RCC 7860 (cell line): ENCODE measurements at places on chromosomes 4 and X.

DNA sequence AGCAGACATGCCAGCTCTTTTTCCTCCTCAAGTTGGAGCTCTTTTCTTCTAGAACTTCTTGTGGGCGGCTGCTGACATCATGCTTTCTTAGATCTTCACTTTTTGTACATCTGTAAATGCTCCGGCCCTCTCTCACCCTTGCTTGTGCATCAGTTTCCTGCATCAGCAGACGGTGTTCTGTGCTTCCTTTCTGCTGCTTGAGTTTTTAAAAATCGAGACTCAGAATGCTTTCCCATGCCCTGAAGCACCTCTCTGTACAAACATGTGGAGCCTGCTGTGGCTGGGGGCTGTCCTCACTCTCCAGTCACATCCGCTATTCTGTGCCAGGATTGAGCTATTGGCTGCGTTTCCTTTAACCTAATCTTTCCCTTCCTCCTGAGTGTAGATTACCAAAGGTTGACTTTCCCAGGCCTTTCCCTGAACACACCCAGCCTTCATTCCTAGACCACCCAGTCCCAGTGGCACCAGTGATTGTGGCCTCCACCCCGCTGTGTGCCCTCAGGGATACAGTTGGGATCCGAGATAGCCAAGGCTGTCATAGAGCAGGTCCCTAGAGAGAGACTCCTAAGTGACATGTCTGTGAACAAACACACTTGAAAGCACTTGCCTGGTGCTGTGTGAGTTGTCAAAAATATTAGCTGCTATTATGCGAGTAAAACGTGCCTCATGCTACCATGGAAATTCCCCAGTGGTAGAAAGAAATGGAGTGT, 41.9 kb downstream of the TNIP2 start:
- no peak for DNase-seq

GRCh38 chr4:83851261-83852084, 315.6 kb downstream of the GPAT3 start:
- DNase-seq, result peak; percentile 89

GRCh38 chrX:81996166-81996565, 794.3 kb downstream of the SH3BGRL start:
- no peak for DNase-seq

DNA sequence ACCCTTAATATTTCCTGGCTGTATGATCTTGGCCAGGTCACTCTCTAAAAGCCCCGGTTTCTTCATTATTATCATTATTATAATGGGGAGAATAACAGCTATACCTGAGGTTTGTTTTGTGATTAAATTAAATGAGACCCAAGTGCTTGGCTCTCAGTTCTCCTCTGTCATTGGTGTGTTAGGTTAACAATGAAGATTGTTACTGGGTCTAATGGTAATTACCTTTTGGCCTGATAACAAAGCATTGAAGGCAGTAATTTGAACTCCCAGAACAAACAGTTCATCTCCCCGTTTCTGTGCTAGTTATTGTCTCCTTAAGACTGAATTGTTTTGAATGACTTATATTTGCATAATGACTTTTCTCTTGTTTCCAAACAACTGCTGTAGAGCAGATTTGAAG, 6.8 kb upstream of the ANAPC4 start:
- DNase-seq, result no peak

GRCh38 chr4:33262824-33263223, 2542.7 kb downstream of the PCDH7 start:
- no peak for DNase-seq

- peak; percentile 67 for DNase-seq
Observed at GRCh38 chr4:120694973-120695372, 227.6 kb downstream of the PRDM5 start.
